ENCODE measurements at places on chromosomes 12 and 14.

GRCh38 chr12:16331998-16332397 is 15.4 kb upstream of the MGST1 start:
- DNase-seq = no peak

- DNase-seq = no peak
These were observed 185.5 kb upstream of the FAR2 start for GRCh38 chr12:28963554-28963953.

GRCh38 chr12:50923361-50924130 is 28.8 kb upstream of the HIGD1C start:
- no peak for DNase-seq

GRCh38 chr14:98594156-98594555 is 677.8 kb downstream of the BCL11B start:
- DNase-seq = no peak

Measured in NCI-H748 treated with DMSO at 0.1 percent for 48 hours (cell line).